HuH-7.5 (cell line): ENCODE measurements at places on chromosomes 5 and 9.

- DNase-seq: no peak
Measured at GRCh38 chr5:116358911-116359418, 215.7 kb downstream of the SEMA6A start.

DNA sequence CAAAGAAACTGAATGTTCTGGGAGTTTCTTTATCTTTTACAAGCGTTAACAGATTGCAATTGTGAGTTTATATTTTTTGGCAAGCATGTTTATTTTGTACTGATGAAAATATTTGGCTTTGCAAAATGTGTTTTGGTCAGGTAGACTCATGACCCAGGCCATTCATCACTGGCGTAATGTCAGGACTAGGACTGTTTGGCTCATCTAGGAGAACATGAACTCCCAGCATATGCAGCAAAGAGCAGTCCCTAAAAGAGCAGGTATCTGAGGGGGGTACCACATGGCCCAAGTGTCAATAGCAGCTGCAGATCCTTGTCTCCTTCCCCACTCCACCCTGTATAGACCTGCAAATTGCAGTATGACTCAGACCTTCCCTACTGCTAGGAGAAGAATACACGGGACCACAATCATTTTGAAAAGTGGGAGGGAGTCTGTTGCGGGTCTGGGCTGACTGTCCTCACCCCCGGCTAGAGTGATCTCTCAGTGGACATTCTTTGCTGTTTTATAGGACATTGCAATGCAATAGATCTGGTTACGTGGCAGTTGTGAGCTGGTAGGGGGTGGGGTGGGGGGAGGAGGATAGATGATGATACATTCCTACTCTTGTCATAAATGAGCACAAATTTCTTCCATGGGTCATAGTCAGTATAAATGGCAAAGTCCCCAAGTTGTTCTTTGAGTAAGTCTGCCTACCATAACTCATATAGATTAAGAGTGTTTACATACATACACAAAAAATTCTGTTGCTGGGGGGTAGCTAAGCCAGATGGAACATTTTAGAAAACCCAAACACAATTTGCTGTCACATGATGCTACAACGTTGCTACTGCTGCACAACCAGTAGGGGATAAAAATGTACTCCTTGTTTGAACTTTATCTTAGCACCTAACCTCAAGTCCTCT, 20.8 kb upstream of the SNCAIP start:
- no peak for DNase-seq

DNA sequence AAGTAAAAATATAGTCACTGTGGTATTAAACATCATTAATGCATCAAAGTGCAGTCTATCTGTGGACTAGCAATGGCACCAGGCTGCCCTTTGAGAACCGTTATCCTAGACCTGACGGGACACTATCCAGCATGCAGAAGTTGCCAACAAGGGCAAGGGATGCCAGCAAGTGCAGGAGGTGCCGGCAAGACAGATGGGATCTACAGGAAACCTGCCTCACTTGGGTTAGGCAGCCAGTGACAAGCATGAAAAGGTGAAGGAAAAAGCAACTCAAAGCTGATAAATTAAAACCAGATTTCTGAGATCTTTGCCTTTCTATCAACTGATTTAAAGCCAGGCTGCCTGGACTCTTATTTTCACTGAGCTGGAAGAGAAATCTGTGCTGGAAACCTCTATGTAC, 315.2 kb upstream of the PDE4D start:
- DNase-seq: no peak

GRCh38 chr5:606061-606460, 6.1 kb upstream of the CEP72 start:
- no peak for DNase-seq
